ENCODE measurements at places on chromosomes 2 and 18.

DNA sequence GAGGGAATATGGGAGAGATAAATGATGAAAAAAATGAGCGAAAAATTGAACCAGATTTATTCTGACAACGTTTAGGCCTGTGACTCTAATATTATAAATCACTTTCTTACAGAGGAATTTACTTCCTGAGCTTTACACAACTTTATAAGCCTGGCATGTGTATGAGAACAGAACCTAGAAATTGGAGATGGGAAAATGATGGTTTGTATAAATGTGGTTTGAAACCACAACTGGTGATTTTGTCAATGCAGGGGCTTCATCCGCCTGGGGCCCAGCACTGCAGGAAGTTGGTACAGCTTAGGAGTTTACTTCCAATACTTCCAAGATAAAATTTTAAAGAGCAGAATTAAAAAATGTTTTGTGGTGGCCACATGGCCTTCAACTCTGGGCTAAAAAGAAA lies 82.3 kb downstream of the VAPA start:
- DNase-seq, result no peak

DNA sequence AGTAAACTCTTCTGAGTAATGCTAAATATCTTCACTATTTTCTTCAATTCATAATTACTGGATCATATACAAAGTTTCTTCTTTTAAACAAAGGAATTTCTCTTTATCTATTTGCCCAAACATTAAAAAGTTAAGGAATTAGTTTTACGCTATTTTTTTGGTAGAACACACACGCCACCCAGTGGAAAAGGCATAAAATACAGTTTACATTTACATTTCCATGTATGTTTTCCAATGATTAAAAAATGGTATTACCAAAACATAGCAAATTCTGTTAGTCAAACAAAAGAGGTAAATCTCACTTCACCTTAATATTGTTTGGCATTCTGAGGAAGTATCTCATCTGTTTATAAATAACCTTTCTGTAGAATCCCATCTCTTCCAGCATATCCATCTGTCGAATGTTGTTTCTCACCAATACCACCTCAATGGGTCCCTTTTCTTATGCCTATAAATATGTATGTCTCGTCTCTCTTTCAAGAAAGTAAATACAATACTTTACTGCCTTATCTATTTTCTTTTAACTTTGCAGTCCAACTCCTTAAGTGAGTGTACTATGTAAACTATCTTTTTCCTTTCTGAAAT lies 7.2 kb downstream of the BOLL start:
- DNase-seq, result no peak

GRCh38 chr2:12271589-12271984 lies 445.1 kb upstream of the TRIB2 start:
- no peak for DNase-seq

GRCh38 chr2:120869730-120870466 lies 134.2 kb downstream of the GLI2 start:
- DNase-seq, result no peak

- no peak for DNase-seq
These were observed 3.4 kb upstream of the CXCR4 start for GRCh38 chr2:136121204-136121910.

DNA sequence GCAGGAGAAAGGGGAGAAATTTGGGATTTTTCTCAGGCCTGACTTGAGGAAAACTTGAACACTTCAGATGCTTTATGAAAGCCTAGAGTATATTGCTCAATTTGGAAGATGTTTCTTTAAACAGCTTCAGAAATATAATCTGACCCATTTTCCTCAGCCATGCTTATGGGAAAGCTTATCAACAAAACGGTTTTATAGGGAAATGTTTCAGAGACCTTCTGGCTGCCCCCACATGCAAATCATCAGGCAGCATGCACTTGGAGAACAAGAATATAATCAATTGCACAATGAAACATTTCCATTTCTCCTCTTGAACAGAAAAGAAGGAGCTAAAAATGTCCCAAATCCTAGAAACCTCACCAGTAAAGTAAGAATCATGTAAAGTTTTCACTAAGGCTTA lies 411.2 kb upstream of the ETAA1 start:
- DNase-seq, result no peak

- DNase-seq, result no peak
These were observed 1.1 kb downstream of the COX5B start for GRCh38 chr2:97646977-97647376.

GRCh38 chr2:233760043-233760442 lies at the start of gene UGT1A1:
TSS of gene UGT1A1 (plus strand) at chr2:233760270. CDS start at chr2:233760288, 18 bp downstream.
- no peak for DNase-seq

DNA sequence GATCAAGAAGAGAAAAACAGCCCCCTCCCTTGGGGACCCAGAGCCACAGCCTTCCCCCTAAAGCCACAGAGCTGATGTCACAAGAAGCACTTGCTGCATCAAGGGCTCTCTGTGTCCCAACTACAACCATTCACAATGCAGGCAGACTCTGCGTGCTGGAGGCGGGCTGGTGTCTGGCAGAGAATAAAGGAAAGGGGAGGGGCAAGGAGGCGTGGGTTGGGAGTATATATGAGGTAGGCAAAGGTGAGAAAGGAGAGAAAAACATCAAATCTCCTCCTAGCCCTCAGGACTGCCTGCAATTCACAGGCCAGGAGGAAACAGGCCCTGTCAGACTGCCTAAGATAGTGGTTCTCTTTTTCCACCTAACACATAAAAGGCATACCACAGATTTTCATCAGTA lies 48.8 kb upstream of the IHH start:
- DNase-seq, result no peak

- no peak for DNase-seq
These were observed 456.0 kb upstream of the ZEB2 start for GRCh38 chr2:144975881-144976280.
